NCI-H1048 (cell line): ENCODE measurements at places on chromosomes 5 and 9.
A peak's percentile ranks its signal among the peaks of the same experiment; 100 is the strongest.

DNA sequence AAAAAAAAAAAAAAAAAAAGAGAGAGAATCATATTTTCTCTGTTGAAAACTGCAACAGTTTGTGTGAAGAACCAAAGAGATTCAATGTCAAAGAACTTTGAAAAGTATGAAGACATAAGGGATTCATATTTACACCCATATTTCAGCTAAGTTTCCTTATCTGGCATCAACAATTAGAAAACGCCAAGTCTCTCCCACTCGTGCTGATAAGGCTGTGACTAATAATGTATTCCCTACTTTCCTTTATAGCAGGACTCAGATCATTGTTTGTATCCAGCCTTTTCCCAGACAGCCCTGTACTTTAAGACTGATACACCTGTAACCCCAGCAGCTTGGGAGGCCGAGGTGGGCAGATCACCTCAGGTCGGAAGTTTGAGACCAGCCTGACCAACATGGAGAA is 54.1 kb upstream of the STK32A start:
- DNase-seq, result no peak

DNA sequence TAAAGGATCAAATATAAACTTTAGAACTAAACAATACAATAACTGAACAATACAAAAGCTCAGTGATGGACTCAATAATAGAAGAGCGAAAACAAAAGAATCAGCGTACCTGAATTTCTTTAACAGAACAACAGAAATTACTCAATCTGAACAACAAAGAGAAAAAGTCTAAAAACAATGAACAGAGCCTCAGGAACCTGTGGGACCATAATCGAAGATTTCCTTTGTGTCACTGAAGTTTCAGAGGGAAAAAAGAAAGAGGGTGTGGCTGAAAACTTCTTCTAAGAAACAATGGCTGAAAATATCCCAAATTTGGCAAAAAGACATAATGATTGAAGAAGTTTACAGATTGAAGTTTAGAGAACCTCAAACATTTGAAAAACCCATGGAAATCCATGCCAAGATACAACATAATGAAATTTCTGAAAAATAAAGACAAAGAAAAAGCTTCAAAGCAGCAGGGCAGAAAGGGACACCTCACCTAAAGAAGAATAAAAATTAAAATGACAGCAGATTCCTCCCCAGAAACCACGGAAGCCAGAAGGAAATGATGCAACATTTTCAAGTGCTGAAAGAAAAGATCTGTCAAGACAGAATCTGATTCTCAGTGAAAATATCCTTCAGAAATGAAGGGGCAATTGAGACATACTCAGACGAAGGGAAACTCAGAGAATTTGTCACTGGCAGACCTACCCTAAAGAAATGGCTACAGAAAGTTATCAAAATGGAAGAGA is 288.8 kb downstream of the ARL15 start:
- no peak for DNase-seq

DNA sequence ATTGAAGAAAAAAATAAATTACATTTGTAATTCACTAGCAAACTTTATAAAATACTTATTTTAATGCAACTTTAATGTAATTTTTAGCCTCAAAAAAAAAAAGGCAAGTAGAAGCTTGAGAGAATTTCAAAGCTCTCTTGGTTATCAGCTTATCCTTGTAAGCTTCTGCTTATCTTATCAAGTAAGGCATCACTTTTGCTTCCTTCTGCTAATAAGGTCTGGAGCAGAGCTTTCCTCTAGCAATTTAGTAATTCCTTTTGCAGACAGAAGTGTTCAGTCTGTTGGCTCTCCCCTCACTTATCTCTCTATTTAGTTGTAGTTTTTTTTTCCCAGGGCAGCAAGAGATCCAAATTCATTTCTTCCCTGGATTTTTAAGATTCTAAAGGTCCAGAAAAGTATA is 525.0 kb downstream of the ISL1 start:
- DNase-seq, result no peak

GRCh38 chr9:5580650-5581049 is 48.3 kb upstream of the RIC1 start:
- DNase-seq, result no peak

- DNase-seq, result no peak
These were observed 207.5 kb downstream of the DENND1A start for GRCh38 chr9:123722378-123722777.

GRCh38 chr5:77033338-77033737 is 3.1 kb downstream of the AGGF1 start:
- DNase-seq, result no peak

DNA sequence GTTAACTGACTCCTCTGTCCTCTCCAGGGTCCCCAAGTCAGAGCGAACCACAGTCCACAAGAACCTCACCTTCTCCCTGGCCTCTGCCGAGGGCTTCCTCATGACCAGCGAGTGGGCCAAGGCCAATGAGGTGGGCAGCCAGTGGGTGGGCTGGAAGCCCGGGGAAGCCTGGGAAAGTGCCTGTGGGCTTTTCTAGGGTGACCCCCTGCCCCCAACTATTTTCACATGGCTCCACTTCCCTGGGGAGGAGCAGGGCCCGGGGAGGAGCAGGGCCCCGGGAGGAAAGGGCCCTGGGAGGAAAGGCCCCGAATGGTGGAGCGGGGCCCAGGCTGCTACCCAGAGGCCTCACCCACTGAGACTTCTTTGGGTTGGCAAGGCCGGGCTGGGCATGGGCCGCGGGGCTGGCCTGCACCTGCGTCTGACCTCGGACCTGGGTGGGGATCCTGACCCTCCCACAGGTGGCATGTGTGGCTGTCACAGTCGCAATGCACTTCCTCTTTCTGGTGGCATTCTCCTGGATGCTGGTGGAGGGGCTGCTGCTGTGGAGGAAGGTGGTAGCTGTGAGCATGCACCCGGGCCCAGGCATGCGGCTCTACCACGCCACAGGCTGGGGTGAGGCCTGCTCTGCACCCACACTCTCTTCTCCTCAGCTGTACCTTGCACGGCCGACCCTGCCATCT is 17.9 kb downstream of the ADGRD2 start:
- no peak for DNase-seq

- no peak for DNase-seq
These were observed 14.5 kb upstream of the KCNMB1 start for GRCh38 chr5:170403675-170404074.

- peak; percentile 45 for DNase-seq
These were observed 524.2 kb upstream of the DAB2 start for GRCh38 chr5:39948867-39949468.

DNA sequence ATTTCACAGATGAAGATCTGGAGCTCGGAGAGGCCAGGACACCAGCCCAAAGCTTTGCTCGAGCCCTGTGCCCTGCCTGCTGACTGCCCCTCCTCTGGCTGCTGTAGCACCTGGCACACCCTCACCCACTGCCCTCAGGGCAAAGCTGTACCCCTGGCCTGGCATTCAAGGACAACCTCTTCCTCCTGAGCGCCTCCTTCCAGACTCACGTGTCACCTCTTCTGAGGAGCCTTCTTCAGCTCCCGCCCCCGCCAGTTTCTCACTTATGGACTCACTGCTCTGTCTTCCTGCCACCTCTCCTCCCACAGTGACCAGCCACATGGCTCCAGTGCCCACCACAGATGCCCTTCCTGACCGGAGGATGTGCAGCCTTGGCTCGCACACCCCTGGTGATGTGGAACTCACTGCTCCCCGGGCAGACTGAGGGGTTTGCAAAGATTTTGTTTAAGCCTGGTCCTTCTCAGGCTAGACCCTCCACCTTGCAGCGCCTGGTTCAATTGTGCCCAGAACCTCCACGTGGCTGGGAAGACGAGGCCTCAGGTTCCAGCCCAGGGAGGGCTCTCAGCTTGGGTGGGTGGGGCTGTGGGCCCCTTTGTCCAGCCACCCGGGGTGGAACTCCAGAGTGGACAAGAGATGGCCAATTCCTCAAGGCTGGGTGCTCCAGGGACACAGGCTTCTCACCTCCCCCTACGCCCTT is 46.6 kb upstream of the PHYKPL start:
- DNase-seq, result no peak

- no peak for DNase-seq
These were observed 20.4 kb upstream of the CEP72 start for GRCh38 chr5:591746-592145.

DNA sequence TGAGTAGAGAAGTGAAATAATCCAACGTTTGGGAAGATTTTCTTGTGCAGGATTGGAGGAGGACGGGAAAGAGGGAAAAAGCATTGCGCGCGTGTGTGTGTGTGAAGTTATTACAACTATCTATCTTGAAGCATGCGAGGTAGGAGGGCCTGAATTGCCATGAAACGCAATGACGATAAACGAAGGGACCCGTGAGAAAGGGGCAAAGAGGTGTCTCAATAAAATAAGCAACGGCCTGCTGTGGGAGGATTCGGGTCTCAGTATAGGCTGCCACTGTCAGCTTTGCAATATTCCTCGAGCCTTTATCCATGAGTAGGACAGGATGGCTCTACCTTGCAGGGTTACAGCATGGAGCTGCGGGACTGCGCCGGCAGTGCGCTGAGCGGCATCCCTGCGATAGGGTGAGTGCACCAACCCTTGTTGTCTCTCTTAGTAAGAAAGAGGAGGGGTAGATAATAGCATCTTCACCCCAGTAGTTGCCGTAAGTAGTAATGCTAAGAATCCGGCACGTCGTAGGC is 631 bp upstream of the RCL1 start:
- DNase-seq, result no peak

- no peak for DNase-seq
These were observed 26.3 kb downstream of the OR2V2 start for GRCh38 chr5:181173420-181174342.

DNA sequence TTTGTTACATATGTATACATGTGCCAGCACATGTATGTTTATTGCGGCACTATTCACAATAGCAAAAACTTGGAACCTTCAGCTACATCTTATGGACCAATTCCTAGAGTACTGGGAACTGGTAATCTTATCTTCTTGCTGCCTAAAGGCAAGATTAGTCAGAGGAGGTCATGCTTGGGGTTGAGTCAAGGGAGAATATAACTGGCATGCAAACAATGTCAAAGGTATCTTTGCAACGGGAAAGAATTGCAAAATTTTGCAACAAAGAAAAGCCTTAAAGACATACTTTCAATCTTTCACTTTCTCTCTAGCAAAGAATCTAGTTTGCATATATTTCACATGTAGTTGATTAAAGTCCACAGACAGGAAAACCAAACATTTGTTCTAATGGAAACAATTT is 145.2 kb downstream of the EDIL3 start:
- DNase-seq, result no peak

DNA sequence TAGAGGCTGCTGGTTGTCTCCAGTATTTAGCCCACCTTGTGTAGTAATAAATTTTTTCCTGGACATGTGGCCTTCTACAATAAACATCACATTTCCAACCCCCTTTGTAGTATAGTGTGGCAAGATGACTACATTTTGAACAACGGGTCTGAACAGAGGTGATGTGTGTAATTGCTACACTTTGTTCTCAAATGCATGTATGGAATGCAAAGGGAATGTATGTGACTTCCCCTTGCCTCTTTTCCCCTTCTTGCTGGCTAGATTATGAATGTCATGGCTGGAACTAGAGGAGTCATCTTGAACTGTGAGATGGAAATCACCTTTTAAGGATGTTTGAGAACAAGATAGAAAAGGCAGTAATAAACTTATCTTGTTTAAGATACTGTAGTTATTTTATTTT is 54.5 kb downstream of the PRR16 start:
- no peak for DNase-seq

DNA sequence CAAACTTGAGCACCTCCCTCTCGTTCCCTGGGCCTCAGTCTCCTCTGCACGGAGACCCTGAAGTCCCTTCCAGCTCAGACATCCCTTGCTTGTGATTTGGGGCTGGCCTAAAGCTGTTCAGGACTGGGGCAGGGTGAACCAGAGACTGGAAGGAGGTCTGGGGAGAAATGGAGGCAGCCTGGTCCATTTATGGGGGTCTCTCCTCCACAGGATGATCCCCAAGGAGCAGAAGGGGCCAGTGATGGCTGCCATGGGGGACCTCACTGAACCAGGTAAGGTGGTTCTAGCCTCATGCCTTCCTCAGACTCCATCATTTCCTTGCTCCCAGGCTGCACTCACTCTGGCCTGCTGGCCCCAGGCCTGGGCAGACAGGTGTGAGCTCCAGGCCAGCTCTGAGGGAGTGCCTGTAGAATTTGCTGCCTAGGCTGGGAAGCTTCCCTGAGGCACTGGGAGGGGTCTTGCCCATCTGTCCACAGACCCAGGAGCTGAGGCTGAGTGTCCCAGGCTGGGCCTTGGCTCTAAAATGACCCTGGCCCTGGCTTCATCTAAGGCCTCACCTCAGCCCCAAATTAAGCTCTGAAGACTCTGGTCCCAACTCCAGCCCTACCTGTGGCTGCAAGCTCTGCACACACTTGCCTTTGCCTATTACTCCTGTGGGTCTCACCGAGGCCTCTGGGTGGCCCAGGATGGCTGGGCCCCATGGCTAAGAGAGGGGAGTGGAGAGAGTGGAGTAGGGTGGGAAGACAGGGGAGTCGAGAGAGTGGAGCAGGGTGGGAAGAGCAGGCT is 1.9 kb downstream of the MYOZ3 start:
- DNase-seq, result no peak

DNA sequence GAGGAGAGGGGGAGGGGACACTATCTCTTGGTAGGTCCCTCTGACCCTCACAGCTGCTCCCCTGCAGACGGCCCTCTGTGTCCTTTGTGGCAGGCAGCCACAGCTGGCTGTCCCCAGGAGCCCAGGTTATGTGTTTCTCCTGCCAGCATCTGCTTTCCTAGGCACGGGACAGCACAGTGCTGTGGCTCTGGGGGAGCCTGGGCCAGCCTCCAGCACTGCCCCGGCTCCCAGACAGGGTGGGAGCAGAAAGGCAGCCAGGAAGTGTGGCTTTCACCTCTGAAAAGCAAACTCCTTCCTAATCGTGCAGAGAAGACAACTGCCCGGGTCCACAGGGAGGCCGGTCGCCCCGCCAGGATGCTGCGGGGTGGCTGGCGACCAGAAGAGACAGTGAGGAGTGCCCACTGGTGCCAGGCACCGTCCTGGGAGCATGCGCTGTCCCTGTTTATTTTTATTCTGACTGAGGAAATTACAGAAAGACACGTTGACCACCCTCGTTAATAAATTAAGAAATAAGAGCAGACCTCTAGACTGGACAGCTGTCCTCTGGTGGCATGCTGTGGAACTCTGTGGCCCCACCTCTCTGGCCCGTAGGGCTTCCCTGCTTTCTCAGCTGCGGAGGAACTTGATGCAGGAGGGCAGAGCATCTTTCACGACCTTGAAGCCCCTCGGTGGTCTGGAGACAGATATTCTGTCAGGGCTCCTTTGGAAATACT is 240.3 kb downstream of the FANCC start:
- no peak for DNase-seq

DNA sequence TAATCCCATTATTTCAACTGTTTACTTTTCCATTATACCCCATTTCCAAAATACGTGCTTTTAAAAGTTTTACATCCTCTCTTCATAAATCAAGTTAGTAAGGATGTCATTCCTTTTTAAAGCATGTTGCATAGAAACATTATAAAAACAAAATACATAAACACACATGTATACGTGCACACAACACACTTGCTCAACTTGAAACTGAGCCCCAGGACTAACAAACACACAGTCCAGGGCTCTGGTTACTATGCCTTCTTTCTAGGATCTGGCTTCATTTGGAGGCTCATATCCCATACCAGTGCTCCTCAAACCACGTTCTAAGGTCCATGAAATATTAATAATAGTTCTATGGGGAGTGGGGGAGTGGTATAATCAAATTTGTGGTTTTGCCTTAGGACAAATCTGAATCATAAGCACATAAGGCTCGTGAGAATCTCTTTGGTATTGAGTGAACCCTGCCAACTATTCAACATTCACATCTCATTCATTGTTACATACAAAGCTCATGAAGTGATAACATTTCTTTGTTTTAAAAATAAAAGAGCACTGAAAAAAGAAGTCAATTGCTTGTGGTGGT is 55.2 kb downstream of the NFIB start:
- DNase-seq, result peak; percentile 60

GRCh38 chr9:23638011-23638410 is 188.0 kb downstream of the ELAVL2 start:
- no peak for DNase-seq
